ENCODE measurements at places on chromosomes 5 and 9. TPM values are rescaled to one million over a fixed set of nuclear protein-coding genes. Genes with fewer than 3 reads are reported as not detected.

Gene SLC6A7
- total RNA-seq: not detected

Gene GMCL2
- total RNA-seq: not detected

Gene GABRA1
- not detected for total RNA-seq

Gene SEMA5A
- total RNA-seq: 57.0 TPM

Gene CARTPT
- total RNA-seq: not detected

Gene FBXL7
- total RNA-seq: 12.6 TPM

Gene ISL1
- total RNA-seq: 0.18 TPM

Gene PITX1
- 1.5 TPM for total RNA-seq

Gene MPDZ
- 41.0 TPM for total RNA-seq

Gene STKLD1
- total RNA-seq: 0.33 TPM

Gene FOXD1
- 0.74 TPM for total RNA-seq

Measured in fibroblast of the aortic adventitia (primary cell).